ENCODE measurements at places on chromosomes 11 and 22. TPM values are rescaled to one million over a fixed set of nuclear protein-coding genes. Genes with fewer than 3 reads are reported as not detected.

Gene MRPL11
- polyA plus RNA-seq = 54.5 TPM

Gene CCDC89
- 1.6 TPM for polyA plus RNA-seq

Gene GSTT2B
- polyA plus RNA-seq = 8.0 TPM

Gene JHY
- 3.3 TPM for polyA plus RNA-seq

Gene ZP1
- polyA plus RNA-seq = not detected

Gene IGLL1
- not detected for polyA plus RNA-seq

Gene SHISAL1
- polyA plus RNA-seq = 0.26 TPM

Gene OR51B2
- not detected for polyA plus RNA-seq

Gene IGF2
- polyA plus RNA-seq = 0.67 TPM
